ENCODE measurements at places on chromosomes 5 and 9.

GRCh38 chr5:147918101-147918685 lies 11.9 kb upstream of the C5orf46 start:
- DNase-seq: no peak

GRCh38 chr5:89542736-89543135 lies 659.8 kb upstream of the MEF2C start:
- no peak for DNase-seq

DNA sequence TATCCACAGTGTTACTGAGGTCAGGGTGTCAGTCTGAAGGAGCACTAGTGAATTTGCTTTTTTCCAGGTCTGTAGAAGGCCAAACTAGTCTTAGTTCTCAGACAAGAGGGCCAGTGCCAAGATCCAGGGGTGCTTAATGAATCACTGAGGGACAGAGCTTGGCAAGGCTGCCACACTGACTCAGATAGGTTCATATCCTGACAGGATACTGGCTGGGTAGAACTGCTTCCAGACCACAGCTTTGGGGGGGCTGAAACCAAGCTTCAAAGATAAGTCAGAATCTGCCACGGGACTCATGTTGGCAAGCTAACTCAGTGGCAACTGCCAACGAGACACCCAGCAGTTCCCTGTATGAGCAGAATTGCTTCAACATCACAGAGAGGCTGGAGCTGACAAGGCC lies 1125.4 kb downstream of the EFNA5 start:
- no peak for DNase-seq

DNA sequence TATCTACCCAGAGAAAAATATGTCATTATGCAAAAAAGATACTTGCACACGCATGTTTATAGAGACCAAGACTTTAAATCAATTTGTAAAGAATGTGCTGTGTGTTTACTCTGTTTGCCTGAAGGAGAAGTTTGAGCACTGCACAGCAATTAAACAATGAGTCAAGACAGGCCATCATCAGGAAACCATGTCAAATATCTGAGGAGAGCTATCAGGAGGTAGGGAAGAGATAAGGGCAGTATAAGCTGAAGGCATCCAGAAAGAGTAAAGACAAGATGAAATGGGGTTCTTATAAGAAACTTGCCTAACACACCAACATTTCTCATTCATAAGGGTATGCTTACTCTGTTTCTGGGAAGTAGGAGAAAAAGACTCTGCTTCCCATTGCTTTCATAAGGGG lies 405.8 kb upstream of the PTGER4 start:
- DNase-seq: no peak
